Cortex of kidney (tissue), 1 donor: ENCODE measurements at places on chromosomes 12 and 14.

- no peak for DNase-seq
Measured at GRCh38 chr14:73245480-73246325, 8.4 kb downstream of the PAPLN start.

DNA sequence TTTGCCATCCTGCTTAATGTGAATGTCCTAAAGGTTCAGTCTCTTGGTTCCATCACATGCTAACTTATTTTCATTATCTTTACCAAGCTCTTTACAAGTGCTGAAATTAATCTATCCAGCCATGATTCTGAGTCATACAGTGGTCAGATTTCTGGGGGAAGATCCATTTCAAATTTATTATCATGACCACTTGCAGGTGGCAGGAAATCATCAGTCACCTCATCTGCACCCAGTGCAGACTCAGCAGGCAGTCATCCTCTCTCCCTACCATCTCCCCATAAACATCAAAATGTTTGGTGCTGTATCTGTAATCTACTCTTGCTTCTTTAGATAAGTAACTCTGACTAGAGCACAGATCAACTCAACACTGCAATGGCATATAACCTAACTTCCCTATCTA, 23.5 kb downstream of the ATG14 start:
- DNase-seq, result no peak

- no peak for DNase-seq
Measured at GRCh38 chr14:104926619-104927431, 2.1 kb downstream of the PLD4 start.

DNA sequence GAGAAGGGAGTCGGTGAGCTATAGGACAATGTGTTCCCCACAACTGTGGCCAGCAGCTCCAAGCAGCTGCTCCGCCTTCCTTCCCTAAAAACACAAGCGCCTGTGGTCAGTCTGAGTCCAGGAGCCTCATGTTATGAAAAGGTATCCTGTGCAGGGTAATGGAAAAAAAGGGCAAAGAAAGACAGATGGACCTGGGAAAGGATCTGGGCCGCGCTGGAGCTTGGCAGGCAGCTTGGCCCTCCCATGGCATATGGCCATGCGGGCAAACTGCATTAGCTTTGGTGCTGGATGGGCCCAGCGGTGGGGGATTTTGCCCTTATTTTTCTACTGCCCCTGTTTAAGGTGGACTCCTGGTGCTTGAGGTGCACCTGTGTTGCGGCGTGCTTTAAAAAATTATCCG, 23.7 kb upstream of the CHST11 start:
- DNase-seq, result no peak

DNA sequence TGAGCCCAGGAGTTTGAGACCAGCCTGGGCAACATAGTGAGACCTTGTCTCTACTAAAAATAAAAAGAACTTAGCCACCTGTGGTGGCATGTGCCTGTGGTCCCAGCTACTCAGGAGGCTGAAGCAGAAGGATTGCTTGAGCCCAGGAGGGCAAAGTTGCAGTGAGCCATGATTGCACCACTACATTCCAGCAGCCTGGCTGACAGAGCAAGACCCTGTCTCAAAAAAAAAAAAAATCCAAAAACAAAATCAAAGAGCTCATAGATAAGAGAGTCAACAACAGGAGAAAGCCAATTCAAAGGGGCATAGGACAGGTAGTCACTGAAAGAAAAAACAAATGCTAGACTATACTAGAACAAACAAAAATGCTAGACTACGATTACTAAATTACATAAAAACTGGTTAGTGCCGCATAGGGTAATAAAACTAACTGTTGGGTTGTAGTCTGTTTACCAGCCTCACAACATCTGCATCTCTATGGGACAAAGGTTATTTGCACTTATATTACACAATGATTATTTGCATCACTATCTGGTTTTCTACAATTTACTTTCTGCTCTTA, 16.6 kb upstream of the EEA1 start:
- DNase-seq, result no peak

- no peak for DNase-seq
Measured at GRCh38 chr12:98137278-98137677, 378.1 kb upstream of the TMPO start.

DNA sequence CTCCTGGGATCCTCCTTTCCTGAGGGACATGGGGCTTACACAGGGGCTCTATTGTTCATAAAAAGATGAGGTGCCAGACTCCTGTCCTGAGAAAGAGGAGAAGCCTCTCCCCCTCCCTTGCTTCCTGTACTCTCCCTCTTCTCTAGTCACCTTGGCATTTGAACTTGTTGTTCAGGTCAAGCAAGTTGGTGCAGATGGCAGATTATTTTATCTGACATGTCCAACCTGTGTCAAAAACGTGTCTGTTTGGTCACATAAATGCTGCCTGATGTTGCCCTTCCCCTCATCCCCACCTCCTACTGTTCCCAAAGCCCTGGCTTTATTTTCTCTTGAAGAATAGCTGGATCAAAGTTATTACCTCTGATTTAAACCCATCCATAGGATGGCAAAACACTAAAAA, 154.8 kb downstream of the TMX1 start:
- no peak for DNase-seq
